T-helper 17 cell (primary cell): ENCODE measurements at places on chromosomes 7 and 10. TPM values are rescaled to one million over a fixed set of nuclear protein-coding genes. Genes with fewer than 3 reads are reported as not detected.
A peak's percentile ranks its signal among the peaks of the same experiment; 100 is the strongest.

DNA sequence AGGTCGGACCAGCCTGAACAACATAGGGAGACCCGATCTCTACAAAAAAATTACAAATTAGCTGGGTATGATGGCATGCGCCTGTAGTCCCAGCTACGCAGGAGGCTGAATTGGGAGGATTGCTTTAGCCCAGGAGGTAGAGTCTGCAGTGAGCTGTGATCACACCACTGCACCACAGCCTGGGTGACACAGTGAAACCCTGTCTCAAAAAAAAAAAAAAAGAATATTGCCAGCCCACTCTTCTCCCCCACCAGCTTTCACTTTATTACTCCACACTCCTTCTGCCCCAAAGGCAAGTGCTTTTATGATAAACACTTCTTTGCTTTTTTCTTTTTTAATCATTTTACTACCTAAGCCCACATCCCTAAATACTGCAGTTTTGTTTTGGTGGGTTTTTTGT, 14.8 kb downstream of the RAB19 start:
- DNase-seq: no peak

GRCh38 chr7:18086165-18087025, 58.7 kb upstream of the PRPS1L1 start:
- DNase-seq: no peak

GRCh38 chr10:51950371-51950995, 251.1 kb upstream of the CSTF2T start:
- DNase-seq: no peak

The ASIC3 gene
- 9.1 TPM for total RNA-seq

GRCh38 chr7:1228545-1229201, 4.0 kb upstream of the UNCX start:
- no peak for DNase-seq

- no peak for DNase-seq
These were observed 36.9 kb upstream of the SH2D4B start for GRCh38 chr10:80500572-80501380.

The NCF1 gene
- total RNA-seq: 1.1 TPM

DNA sequence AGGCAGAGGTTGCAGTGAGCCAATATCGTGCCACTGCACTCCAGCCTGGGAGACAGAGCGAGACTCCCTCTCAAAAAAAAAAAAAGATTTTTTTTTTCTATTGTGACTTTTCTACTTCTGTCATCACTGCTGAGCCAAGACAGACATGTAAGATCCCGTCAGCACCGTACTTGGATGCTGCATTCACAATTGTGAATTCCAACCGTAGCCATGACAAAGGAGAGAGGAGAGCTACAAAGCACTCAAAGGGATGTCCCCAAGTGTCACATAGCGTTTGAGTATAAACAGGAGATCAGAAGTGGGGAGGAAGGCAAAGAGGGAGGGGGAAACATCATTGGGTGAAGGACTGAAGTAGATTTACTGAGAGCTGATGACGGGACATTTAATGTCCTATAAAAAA, 144.2 kb downstream of the PRPF18 start:
- no peak for DNase-seq

DNA sequence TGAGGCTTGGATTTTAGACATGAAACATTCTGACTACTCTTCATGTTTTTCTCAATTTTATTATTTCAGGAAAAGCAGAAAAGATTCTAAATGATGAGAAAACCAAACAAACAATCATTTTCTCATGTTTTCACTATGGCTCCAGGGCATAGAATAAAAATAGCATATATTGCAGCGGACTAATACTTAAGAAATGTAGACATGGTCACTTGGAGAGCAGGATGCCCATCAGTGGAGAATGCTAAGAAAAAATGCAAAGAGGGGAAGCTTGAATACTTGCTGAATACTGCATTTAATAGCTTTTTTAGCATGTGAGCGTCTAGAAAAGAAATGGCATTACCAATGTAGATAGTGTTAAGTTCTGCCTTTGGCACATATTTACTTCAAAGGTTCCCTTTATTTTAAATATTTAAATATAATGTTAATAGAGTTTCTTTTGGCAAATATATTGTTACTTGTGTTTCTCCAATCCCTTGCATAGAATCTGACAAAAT, 107.9 kb downstream of the PPP1R17 start:
- DNase-seq: no peak

- DNase-seq: no peak
These were observed 196.8 kb downstream of the XPNPEP1 start for GRCh38 chr10:109726473-109726872.

DNA sequence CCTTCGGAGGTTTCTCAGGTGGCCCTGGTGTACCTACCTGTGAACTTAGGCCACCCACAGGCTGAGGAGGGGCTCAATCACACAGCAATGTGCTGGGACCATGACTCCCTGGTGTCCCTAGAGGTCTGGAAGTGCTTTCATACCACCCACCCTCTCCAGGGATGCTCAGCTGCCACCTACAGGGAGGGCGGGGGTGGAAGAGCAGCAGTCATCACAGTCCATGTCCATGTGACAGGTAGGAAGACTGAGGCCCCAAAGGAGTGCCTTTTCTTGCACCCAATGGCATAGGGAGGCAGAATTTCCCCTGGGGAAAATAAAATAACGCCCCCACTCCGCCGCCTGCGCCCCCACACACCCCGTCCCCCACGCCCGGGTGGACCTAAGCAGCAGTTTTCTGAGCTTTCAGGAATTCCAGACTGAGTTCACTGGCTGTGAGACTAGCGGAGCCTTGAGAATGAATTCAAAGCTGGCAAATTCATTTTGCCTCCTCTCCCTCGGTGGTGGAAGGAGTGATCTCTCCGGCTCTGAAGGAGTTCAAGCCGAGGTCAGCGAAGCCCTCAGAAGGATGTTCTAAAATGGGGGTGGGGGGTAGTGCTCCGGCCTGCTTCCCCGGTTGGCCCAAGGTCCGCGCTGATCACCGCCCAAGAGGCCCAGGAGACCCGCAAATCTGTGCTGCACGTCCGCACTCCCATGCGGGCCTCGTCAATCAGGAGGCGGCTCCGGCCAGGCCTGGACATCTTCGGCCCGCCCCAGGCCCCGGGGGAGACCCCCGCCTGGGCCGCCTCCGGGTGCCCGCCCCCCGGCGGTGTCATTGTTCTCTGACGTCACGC, 2.1 kb upstream of the ZMIZ1 start:
- no peak for DNase-seq

- DNase-seq: no peak
These were observed 265.6 kb upstream of the FOXK1 start for GRCh38 chr7:4416396-4417056.

- peak; percentile 8 for DNase-seq
These were observed 2.9 kb downstream of the POLM start for GRCh38 chr7:44079331-44080021.

GRCh38 chr7:115229401-115230105, 307.7 kb downstream of the MDFIC start:
- DNase-seq: no peak

The CAMK2B gene
- 0.31 TPM for total RNA-seq

- no peak for DNase-seq
These were observed 26.4 kb upstream of the UMAD1 start for GRCh38 chr7:7614018-7614741.
